ENCODE measurements at places on chromosomes 7 and 10.

- peaks cover 42% of the 10 kb centered on the region for H3K4me1 ChIP-seq
- H3K36me3 ChIP-seq: no peaks in the 10 kb centered on the region
- DNase-seq: no peak
- no peak overlapping the region for H3K27ac ChIP-seq
- H3K27me3 ChIP-seq: no peaks in the 10 kb centered on the region
- no peak overlapping the region for H3K4me3 ChIP-seq
These were observed 52.9 kb downstream of the NEURL1 start for GRCh38 chr10:103546401-103546800.

DNA sequence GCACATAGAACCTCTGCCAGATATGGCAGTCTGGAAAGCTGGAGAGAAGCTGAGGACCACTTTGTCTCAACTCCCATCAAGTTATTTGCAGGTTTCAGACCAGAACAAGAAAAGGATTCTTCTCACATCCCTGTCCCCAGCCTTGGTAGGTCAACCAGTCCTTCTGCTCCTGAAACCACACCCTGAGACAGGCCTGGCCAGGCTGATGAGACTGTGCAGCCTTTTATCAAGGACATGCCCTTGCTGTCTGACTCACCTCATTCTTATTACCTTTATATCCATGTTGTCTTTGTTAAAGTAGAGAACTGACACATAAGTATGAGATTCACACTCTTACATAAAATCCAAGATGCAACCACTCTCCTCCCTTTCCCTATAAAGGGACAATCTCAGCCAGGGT is 354.9 kb downstream of the PLXNA4 start:
- no peak for DNase-seq
- H3K4me3 ChIP-seq: no peak overlapping the region
- no peaks in the 10 kb centered on the region for H3K36me3 ChIP-seq
- H3K27me3 ChIP-seq: no peaks in the 10 kb centered on the region
- H3K4me1 ChIP-seq: no peaks in the 10 kb centered on the region

GRCh38 chr7:95921543-95921942 is 149.2 kb downstream of the DYNC1I1 start:
- DNase-seq: no peak
- H3K27me3 ChIP-seq: no peaks in the 10 kb centered on the region
- H3K4me3 ChIP-seq: no peak overlapping the region
- H3K4me1 ChIP-seq: no peaks in the 10 kb centered on the region
- H3K27ac ChIP-seq: no peak overlapping the region

DNA sequence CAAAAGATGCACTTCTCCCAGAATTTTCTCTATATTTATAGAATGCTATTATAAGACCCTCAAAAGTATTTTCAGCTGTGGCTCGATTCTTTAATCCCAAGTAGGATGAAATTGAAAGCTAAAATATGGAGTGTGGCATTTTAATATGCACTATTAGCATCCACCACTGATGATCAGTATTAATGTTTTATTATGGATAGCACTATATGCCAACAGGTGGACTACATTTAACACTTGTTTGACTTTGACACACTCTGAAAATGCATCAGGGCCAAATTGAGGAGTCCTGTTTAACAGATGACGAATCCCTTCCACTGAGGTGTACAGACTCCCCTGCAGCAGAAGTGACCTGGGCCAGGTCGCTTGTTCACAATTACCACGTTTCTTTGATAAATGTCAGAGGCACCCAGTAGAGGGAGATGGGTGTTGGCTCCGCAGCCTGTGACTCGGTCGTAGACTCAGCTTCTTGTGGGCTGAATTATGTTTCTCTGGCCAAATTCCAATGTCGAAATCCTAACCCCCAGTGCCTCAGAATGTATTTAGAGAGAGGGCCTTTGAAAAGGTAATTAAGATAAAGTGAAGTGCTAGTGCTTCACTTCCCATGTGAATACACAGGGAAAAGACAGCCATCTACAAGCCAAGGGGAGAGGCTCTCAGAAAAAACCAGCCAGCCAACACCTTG is 48.1 kb downstream of the WIPF3 start:
- H3K27ac ChIP-seq: no peak overlapping the region
- H3K4me1 ChIP-seq: peaks cover 18% of the 10 kb centered on the region
- H3K27me3 ChIP-seq: no peaks in the 10 kb centered on the region

Data from pancreas (tissue), 10 donors.